Effector CD8-positive, alpha-beta T cell (primary cell): ENCODE measurements at places on chromosomes 5 and 9.

DNA sequence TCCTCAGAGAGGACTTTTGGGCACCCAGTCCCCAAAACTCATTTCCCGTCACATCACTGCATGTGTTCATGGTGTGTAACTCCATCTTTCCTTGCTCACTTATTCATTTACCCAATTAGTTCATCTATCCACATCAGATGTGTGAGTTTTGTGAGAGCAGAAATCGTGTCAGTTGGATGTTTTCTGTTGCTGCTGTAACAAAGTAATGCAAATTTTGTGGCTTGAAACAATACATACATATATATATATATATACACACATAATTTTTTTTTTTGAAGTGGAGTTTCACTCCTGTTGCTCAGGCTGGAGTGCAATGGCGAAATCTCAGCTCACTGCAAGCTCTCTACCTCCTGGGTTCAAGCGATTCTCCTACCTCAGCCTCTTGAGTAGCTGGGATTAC lies 70.5 kb upstream of the BOD1 start:
- DNase-seq = no peak

DNA sequence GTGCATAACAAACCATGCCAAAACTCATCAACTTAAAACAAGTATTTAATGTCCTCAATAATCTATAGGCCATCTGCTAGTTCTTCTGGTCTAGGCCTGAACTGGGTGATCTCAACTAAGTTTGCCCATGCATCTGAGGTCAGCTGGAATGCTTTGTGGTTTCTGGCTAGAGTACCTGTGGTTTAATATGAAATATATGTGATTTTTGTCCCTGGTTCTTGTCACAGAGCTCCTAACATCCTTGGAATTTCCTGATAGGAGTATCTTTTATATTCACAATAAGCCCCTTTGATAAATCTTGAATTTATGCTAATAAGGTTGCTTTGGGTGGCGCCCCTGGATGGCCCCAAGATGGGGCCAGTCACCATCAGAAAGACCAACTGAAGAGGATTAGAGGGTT lies 535.9 kb downstream of the DNAH5 start:
- no peak for DNase-seq

- no peak for DNase-seq
These were observed 20.9 kb upstream of the HMCN2 start for GRCh38 chr9:130244548-130245165.

DNA sequence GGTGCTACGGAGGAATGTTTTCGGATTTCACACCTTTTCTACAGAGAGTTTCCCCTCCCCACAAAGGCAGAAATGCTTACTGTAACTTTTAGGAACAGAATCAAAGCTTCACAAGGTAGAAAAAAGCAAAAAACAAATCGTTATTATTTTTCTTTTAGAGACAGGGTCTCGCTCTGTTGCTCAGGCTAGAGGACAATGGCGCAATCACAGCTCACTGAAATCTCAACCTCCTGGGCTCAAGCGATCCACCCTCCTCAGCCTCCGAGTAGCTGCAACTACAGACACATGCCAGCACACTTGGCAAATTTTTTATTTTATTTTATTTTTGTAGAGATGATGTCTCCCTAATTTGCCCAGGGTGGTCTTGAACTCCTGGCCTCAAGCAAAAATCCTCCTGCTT lies 394.5 kb downstream of the CTNND2 start:
- no peak for DNase-seq

DNA sequence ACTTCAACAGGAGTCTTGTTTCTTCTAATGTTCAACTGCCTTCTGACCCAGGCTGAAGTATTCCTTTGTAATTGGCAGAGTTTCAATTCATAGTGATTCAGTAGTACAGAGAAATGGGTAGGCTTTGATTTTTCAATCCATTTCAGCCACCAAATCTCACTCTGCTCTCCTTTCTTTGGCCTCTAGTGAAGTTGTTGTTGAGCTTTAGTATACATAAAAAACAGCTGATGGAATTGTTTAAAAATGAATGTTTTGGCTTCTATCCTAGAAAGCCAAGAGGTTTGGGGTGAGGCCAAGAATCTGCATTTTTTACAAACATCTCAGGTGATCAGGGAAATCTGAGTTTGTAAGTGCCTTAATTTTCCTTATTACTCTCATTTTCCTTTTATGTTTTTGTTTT lies 182.9 kb upstream of the MAP1B start:
- no peak for DNase-seq

- no peak for DNase-seq
These were observed 49.7 kb downstream of the PDZD2 start for GRCh38 chr5:31688515-31689092.

DNA sequence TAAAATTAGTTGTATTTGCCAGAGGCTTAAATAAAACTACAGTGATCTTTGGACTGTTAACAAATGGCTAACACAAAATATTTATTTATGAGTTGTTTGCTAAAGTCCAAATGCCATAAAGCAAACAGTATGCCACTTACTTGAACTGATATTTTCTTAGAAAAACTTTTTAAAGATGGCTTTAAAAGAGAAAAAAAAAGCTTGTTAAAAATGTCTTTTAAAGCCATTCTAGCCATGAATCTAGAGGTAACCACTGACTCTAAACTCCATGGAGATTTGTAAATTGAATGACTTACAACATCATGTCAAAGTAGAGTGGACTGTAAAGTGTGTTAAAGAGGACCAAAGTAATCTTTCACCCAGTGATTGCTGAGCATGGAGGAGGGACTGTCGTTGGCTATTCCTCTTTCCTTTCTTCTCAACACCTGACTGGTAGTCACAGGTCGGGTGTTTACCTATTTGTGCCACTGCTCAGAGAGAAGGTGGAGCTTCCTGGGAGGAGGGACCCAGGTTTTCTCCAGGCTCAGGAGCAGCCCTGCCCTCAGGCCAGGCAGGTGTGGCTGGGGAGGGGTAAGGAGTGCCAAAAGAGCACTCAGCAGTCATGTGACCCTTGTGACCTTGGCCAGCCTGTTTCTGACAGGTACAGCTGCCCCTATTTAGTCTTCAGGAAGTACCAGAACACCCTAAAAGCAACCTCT lies 69.1 kb upstream of the TJP2 start:
- DNase-seq = no peak

DNA sequence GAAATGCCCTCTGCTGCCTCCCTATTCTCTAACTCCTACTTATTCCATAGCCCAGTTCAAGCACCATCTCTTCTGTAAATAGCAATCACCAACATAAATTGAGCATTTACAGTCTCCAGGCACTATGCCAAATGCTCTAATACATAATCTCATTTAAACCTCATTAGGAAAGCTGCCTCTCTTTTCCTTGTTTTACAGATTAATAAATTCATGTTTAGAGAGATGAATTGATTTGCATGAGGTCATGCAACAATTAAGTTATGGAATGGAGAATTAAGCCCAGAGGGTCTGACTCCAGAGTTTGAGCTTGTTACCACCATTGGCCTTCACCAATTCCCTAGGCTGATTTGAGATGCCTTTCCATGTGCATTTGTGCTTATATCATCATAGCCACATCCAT lies 23.4 kb upstream of the RFX3 start:
- DNase-seq = no peak

DNA sequence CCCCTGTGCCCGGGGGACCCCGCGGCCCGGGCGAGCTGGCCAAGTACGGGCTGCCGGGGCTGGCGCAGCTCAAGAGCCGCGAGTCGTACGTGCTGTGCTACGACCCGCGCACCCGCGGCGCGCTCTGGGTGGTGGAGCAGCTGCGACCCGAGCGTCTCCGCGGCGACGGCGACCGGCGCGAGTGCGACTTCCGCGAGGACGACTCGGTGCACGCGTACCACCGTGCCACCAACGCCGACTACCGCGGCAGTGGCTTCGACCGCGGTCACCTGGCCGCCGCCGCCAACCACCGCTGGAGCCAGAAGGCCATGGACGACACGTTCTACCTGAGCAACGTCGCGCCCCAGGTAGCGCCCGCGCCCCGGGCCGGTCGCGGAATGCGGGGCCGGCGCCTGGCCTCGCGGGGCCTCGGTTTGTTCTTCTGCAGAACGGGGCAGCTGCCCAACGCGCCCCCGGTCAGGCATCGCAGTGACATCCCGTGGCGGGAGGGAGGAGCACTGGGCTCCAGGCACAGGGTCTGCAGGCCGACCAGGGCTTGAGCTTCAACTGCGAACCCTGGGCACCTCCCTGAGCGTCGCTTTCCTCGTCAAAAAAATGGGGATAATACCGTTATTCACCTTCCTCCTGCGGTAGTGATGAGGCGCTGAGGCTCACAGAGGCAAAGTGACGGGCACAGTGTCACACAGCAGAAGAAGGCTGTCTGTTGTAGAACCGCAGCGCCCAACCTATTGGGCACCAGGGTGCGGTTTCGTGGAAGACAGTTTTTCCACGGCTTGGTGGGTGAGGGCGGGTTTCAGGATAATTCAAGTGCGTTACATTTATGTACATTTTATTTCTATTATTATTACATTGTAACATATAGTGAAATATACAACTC lies 777 bp downstream of the ENDOG start:
- no peak for DNase-seq

GRCh38 chr9:135290086-135290485 lies 189.5 kb upstream of the PPP1R26 start:
- no peak for DNase-seq

- no peak for DNase-seq
These were observed 34.4 kb upstream of the CDH12 start for GRCh38 chr5:22887566-22887965.

GRCh38 chr5:143290125-143290524 lies 113.4 kb downstream of the NR3C1 start:
- DNase-seq = no peak

DNA sequence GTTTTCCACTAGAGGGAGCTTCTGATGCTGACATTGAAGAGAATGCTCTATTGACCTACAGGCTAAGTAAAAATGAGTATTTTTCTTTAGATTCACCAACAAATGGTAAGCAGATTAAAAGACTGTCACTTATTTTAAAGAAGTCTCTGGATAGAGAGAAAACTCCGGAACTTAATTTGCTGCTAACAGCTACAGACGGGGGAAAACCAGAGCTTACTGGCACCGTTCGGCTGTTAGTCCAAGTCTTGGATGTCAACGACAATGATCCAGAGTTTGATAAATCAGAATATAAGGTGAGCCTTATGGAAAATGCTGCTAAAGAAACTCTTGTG lies 764 bp downstream of the PCDHA11 start:
- no peak for DNase-seq

DNA sequence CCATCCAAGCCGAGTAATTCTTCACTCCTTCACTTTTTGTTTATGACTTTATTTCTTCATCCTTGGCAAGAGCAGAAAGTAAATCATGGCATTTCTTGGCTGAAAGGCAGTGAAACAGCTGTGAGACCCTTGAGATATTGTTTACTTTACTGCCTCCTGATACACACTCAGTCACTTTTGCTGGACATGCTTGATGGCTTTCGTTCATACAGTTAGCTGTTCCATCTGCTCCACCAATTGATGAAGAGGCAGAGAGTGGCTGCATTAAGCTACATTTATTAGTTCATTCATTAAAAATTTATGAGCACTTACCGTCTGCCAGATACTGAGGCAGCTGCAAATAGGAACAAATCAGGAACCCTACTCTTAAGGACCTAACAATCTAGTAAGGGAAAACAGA lies 184.4 kb upstream of the OR13F1 start:
- DNase-seq = no peak

DNA sequence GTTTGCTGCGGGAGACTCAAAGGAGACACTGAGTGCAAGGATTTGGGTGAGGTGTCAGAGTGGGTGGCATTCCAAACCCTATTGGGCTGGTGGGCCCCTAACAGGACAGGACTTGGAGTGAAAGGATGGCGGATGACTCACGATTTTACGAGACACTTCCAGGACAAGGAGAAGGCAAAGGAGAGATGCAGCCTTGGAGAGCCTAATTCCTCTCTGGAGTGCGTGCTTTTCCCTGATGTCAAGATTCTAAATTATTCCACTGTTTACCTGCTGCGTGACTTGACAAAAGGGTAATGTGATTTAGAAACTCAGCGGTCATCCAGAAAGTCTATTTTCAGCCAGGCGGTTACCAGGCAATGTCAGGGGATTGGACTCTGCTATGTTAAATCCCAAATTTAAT lies 41.6 kb upstream of the CD180 start:
- DNase-seq = no peak

DNA sequence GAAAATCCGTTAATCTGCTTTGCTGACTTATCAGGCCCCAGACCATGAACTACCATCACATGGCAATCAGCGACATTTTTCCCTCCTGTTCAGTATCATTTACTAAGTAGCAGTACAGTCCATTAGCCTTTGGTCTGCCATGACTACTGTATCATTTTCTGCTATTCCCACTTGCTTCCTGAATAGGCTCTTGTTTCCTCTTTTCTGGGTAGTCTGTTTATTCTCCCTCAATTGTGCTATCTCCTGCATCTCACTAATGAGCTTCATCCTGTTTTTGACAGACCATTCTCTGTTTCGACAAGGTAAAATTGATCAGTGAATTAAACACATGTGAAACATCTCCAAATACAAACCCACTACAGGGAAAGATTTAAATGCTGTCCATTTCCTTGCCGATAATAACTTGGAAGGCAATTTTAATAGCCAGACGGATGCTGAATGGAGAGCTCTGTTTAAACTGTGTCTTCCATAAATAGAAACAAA lies 263.5 kb upstream of the ANKRD55 start:
- no peak for DNase-seq

DNA sequence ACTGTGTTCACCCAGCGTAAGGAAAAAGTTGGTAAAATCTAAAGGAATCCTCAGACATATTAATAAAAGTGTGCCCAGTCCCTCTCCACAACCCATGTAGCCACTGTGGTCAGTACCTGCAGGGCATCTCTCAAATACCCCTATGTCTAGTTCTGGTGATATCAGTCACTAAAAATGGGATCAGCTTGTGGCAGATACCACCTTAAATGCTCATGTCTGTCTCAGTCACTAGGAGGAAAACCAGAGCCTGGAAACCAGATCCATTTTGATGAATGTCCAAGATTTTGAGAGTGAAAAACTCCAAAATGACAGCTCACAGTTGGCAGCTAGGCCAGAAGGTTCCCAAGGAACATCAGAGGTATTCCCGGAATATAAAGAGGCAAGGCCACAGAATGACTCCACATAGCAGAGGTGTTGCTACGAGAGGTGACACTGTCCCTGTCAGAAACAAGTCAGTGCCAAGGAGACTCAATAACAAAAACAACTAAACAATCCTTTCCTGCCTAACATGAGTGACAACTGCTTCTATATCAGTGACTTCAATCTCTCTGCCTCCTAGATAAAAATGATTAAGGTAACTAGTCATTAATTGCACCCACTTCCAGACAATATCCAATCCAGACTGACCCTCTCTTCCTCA lies 13.5 kb downstream of the PCAT7 start:
- no peak for DNase-seq

GRCh38 chr5:89850513-89850865 lies 559.1 kb downstream of the CETN3 start:
- no peak for DNase-seq

- DNase-seq = no peak
These were observed 1.3 kb upstream of the ZNF462 start for GRCh38 chr9:106861640-106862109.

- no peak for DNase-seq
These were observed 16.2 kb downstream of the COL5A1 start for GRCh38 chr9:134657666-134658377.

DNA sequence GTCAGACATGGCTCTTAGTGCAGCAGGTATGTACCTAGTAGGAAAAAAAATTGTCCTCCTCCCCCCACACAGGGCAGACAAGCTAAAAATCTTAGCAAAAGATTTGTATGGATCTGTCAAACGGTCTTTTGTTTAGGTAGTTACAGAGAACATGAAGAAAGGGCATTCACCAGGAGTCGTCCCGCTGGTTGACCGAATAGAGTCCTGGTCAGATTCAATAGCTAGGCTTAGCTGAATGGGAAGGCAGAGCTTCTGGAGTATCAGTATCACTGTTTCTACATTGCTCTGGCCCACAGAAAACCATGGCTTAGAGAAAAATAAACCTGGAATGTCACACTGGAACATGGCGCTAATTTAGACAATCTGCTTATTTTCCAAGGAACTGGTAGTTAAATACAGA lies 642.3 kb downstream of the PTPRD start:
- DNase-seq = no peak

GRCh38 chr5:124963236-124963919 lies 216.9 kb upstream of the ZNF608 start:
- DNase-seq = no peak
